ENCODE measurements at places on chromosomes 6 and 20.

GRCh38 chr6:21109391-21110178 is 484.0 kb upstream of the SOX4 start:
- no peak for DNase-seq

- DNase-seq: peak; percentile 77
Measured at GRCh38 chr6:106629103-106629858, at the start of the genes QRSL1 and RTN4IP1. TSS of gene QRSL1 (plus strand) at chr6:106629578. CDS start at chr6:106629682, 104 bp downstream. TSS of gene RTN4IP1 (minus strand) at chr6:106629498. CDS start at chr6:106629021, 477 bp downstream.

- no peak for DNase-seq
Measured at GRCh38 chr6:94680669-94681212, 896.6 kb upstream of the MANEA start.

GRCh38 chr20:6558341-6558740 is 209.1 kb upstream of the BMP2 start:
- DNase-seq: no peak

- DNase-seq: no peak
Measured at GRCh38 chr6:125485757-125486156, 184.0 kb upstream of the HDDC2 start.

- no peak for DNase-seq
Measured at GRCh38 chr6:170026751-170027646, 263.9 kb downstream of the DLL1 start.

GRCh38 chr6:106372838-106373501 is 12.5 kb downstream of the CRYBG1 start:
- DNase-seq: no peak

GRCh38 chr6:137543114-137543513 is 48.9 kb upstream of the OLIG3 start:
- DNase-seq: no peak

DNA sequence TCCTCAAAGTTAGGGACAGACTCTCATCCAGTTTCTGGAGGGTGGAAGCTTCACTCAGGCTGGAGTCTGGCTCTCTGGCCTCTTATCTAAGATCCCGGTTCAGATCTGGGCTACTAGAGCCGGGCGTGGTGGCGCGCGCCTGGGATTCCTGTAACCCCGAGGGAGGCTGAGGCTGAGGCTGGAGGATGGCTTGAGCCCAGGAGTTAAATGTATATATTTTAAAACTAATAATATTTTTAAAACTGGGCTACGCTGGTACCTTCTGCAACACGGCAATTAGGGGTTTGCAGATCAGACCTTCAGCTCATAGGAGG is 710 bp upstream of the ZNF343 start:
- no peak for DNase-seq

All from activated CD8-positive, alpha-beta memory T cell treated with anti-CD3 and anti-CD28 coated beads, Interleukin-2, amount 50 U/mL, for 4 hours (primary cell).